CD4-positive, alpha-beta T cell treated with Interleukin-4 for 1 hour (primary cell): ENCODE measurements at places on chromosomes 6 and 20.

DNA sequence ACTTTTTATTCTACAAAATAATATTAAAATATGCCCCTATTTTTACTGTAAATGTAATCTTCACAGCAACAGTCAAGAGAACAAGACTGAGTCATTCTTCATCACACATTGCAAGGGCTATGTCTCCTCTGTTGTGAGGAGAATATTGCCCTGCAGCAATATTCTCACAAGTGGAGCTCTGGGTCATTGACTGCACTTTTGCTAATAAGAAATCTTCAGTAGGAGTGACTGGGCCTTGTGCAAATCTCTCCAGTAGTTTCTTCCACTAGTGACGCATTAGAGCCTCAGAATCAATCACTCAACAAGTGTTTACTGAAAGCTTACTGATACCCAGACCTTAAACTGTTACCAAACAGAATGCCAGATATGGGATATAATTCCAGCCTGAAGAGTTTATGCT is 49.1 kb downstream of the LAMA2 start:
- DNase-seq = no peak

DNA sequence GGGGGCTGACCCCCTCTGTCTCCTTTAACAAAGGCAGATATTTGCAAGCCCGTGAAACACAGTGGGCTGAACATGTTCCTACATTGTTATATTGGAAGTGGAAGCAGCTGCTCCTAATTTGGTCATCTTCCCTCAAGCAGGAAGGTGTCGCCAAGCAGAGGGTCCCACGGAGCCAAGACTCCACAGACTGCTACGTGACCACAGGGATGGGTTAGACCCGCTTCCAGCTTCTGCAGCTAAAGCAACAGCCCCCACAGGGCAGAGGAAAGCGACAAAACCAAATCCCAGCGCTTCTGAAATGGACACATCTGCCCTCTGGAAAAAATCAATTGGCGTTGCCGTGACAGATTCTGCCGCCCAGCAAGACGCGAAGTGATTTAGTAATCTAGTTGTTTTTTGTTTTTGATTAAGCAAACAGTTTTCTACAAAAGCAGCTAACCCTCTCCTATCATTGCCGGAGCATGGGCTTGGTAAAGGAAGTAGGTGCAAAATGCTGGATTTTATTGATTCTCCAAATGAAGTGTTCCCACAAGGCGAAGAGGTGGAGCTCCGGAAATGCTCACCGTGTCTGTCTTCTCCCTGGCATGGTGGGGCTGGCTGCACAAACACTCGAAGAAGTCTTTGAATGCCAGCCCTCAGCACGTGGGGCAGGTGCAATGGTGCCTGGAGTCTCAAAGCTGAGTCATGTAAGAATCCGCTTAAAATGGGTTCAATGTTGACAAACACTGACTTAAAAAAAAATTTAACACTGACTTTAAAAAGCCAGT is 79.4 kb upstream of the FRMD1 start:
- no peak for DNase-seq

DNA sequence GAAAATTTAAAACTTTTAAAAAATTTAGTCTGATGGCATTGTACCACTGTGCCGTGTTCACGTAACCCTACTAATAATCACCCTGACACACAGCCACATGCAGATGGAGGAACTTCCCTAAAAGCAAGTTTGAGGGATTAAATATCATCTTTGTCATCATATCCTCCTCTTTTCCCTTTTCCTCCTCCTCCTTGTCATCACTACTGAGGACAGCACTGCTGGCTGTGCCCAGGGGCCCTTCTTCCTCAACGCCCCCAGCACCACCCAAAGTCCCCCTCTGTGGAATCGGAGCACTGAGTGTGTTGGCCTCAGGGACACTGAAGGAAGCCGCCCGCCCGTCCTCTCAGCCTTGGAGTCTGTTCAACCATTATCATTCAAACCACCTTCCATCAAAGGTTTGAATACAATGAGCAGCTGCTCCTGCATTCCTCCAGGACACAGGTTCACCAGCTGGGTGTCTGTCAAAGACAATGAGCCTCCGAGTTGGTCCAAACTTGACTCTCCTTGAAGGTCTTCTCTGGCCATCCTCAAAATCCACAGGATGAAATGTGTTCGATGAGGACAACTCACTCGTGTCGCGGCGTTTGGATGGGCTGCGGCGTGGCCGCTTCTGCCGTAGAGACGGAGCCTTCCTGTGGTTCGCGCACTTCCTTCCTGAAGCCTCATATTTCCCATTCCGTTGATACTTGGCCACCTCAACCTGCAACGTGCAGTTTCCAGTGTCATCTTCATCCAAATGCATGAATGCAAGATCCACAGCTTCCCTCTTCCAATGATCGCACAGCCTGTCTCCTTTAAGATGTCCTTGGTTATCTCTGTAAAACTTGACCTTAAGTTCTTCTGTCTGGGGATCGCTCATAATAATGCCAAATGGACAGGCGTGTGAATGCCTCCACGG is 23.3 kb downstream of the NQO2 start:
- DNase-seq = no peak

- DNase-seq = no peak
Measured at GRCh38 chr6:151658091-151658490, 149.4 kb upstream of the ESR1 start.

GRCh38 chr6:15462717-15463525 is 199.9 kb downstream of the DTNBP1 start:
- DNase-seq = no peak

- DNase-seq = no peak
Measured at GRCh38 chr20:56870271-56870670, 241.2 kb downstream of the TFAP2C start.

DNA sequence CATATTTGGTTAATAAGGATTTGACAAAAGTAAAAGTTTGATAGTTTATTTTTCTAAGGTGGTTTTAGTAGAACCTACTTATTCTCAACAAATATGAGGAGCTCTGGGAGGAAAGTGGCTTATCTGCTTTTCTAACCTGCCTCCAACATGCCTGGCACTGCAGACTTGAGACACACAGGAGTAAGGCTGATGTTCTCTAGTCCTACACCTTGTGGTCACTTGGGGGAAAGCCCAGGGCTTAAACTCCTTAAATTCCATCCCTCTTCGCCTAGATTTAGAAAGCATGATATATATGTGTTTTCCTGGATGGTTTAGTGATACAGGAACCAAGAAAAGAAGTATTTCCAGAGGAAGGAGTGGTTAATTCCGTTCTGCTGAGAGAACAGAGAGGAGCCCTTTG is 39.9 kb upstream of the SAMD5 start:
- no peak for DNase-seq

DNA sequence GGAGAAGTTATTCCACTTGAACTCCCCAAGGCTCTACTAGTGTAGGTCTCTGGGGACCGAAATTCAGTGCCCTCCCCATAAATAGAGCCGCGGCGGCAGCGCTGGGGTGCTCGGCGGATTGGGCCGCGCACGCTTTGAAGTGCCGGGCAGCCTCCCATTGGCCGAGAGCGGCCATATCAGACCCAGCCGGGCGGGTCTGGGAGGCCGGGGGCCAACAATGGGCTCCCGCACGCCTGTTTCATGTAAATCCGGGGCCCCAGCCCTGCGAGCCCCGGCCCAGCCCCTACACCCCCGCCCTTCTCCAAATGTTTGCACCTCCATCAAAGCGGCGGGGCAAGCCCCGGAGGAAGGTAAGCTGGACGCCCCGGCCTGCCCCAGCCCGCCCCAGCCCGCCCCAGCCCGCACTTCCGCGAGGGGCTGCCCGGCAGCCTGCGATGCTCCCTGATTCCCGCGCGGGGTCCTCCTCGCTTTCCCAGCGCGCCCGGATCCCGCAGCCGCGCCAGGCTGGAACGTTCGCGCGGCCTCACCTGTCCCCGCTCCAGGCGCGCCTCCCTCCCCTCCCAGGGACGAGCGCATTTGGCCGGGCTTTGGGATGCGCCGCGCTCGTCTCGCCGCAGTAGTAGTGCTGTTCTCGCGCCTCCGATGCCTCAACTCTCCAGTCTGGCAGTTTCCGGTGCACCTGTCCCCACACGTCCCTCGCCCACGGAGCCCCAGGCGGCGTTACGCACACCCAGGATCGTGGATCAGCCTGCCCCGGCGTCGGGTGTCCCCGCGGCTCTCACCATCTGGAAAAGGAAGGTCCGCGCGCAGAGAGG is at the start of gene TBXT:
Gene TBXT (minus strand): TSS at position 51 of the 815 bp plus-strand sequence. CDS start 260 bp downstream, outside the sequence.
- DNase-seq = no peak

GRCh38 chr20:63140514-63141433 is 75.2 kb downstream of the YTHDF1 start:
- DNase-seq = no peak

GRCh38 chr6:133040094-133040802 is 200.9 kb upstream of the EYA4 start:
- DNase-seq = no peak

DNA sequence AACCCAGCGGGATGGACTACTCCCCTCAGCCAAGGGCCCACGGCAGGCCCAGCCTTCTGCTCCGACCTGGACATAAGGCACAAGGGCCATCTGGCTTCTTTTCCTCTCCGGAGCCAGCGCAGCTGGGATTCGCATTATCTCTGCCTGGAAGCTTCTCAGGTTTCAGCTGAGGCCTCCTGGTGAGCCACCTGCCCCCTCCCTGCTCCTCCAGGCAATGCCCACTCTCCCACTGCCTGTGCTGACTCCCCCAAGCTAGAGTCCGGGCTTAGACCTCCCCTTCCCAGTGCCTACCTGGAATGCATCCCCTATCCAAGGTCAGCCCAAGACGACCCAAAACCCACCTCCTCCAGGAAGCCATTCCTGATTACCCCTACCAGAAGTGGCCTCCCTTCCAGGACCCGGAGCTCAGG is 60.7 kb downstream of the EZR start:
- no peak for DNase-seq

GRCh38 chr20:4153251-4153650 is 137.9 kb upstream of the RNF24 start:
- no peak for DNase-seq

DNA sequence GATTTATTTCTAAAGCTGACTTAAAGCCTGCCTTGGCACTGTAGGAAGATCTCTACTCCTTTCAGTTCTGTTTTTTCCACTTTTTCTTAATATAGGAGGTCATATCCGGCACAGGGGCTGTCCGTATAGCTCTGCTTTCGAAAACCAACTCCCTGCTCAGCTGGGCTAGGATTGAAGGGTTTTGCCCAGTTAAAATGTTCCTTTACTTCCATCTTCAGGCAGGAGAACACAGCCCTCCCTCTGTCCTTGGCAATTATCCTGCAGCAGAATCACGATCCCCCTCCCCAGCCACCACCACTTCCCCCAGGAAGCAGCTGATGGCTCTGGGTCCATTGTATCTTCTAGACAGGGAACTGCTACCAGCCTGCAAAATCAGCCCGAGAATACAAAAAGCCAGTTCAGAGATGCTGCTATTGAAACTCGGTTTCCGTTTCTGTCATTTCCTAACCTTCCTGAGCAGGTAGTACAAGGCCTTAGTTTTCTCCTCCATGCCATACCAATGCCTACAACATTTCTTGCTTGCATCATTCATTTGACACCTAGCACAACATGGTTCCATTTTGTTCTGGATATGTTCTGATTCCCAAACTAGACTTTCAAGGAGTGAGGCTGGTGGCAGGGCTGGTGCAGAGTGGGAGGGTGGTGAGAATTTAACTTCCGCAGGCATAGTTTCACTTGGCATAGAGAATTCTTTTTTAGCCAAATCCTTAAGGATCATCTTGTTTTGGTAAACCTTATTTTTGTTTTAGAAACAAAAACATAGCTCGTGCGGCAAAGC is 53.9 kb downstream of the FAM50B start:
- no peak for DNase-seq

DNA sequence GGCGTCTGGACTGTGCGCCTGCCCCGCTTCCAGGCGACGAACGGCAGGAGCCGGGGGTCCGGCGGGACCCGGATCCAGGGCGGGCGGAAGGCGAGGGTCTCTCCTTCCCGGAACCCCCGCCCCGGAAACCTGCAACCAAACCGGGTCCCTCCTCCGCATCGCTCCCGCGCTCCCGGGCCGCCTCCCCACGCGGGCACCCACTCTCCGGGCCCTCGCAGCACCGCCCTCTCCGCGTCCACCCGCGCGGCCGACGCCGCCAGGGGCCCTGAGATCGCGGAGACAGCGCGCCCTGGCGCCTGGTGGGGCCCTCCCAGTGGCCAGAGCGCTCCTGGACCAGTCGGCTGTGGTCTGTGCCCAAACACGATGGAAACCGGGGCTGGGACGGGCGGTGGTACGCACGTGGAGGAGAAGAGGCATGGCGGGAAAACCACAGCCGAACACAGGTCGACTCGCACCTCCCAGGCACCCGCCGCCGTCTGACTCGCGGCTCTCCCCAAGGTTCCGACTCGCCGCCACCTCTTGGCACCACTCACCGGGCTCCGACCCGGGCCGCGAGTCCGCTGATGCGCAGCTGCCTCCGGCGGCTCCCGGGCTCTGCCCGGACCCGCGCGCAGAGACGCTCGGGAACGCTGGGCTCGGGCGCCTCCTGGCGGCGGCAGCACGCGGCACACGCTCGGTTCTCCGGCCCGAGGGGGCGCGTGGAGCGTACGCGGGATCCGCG is 7.9 kb downstream of the NKX2-2 start:
- peak; percentile 46 for DNase-seq

DNA sequence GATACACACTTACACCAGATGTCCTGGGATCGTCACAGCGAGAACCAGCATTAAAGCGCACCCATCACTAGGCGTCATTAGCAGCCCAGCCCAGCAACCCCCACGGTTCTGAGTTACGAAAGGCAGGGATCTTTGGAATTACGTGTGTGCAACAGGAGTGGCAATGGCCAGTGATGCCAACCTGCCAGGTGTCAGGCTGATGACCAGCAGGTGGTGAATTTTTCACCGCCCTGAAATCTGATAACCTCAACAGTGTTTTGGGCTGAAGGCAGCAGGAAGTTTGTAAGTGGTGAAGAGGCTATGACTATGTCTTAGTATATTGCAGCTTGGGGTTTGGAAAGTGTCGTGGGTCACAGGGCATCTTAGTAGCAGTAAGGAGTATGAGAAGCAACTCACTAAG is 166.1 kb downstream of the TMEM242 start:
- DNase-seq = no peak

DNA sequence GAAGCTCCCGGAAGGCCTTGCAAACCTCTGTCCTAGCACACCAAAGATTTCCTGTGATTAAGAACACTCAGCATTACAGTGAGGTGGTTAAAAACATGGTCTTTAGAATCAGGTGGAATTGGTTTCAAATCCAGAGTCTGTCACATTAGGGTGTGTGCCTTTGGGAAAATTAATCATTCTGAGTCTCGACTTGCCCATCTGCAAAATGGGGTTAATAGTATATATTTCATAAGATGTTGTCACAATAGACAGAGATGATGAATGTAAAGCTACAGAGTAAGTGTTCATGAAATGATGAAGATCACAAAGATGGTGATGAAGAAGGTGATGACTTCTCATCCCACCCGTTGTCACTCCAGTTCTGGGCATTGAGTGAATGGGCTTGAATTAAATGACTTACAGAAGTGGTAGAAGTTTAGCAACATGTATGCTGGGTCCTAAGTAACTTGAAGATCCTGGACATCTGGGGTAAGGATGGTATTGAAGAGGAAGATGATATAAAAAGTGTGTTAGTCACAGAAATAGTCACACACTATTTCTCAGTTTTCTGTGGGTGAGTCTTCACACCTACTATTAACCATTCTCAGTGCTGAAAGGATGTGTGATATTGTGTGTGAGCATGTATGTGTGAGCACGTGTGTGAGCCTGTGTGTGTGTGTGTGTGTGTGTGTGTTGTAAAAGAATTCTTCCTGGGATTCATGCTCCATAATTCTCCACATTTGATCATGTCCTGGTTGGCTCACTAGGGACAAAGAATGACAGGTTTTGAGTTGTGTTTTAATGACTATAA is 28.0 kb upstream of the NEDD9 start:
- DNase-seq = no peak

GRCh38 chr6:155100591-155100990 is 105.5 kb downstream of the TIAM2 start:
- no peak for DNase-seq
